ENCODE measurements at places on chromosomes 4 and X.

DNA sequence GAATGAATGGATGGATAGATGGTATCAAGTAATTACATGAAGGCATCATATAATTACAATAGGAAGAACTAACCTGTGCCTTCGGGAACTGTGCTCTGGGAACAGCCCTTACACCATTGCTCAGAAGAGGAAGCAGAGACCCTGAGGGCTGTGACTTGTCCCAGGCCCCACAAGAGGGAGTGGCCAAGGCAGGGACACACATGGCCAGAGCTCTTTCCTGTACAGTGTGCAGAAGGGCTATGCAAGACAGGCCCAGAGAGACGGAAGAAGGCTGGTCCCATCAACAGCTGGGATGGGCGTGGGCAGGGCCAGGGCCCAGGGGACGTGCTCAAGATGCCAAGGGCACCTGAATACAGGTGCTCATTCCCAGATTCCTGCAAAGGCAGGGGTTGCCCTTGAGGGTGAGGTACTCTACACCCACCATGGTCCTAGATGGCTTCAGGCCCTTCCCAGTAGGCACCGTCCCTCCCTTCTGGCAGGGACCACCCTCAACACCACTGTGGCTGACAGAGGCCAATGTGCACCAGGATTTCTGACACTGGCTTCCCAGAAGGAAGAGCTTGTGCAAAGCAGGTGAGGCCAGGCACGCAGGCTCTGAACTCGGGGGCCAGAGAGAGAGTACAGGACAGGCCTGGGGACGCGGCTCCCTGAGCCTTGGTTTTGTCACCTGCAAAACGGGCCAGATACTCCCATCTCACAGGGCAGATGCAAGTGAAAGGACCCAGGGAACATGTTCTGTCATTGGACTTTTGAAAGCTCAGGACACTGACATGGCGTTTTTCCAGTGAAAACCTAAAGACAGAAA lies 1.7 kb downstream of the EVC2 start:
- no peak for DNase-seq

- DNase-seq = no peak
These were observed 7.3 kb upstream of the TMEM185A start for GRCh38 chrX:149638860-149639259.

- no peak for DNase-seq
These were observed 61.9 kb upstream of the NFKB1 start for GRCh38 chr4:102439236-102439614.

DNA sequence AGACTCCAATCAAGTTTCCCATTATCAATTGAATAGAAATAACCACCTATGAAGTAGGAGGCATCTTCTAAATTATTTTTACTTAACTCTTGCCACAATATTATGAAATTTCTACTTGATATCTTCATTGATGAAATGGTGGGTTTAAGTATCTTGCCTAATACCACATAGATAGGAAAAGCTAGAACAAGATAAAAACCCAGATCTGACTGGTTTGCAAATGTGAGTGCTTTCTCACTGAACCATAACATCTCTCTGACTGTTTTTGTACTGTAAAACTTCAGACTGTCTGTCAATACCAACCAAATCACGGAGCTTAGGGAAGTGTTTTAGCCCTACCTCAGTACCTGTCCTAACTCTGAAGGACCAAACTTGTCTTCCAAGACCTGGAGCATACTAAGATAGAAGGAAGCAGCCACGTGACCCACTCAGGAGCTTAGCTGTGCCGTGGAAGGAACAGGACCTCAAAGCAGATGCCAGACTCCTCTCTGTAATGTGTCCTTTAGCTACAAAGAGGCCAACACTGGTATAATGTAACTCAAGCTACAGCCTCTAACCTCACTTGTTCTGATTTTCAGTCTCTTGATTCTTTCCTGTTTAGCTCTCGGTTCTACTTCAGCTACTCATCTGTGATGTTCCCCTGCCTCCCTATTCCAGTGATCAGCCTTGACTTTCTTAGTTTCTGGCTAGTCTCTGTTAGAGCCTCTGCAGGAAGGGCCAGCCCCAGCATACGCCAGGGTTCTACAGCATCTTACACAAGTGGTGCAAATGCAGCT lies 84.4 kb downstream of the LRP2BP start:
- no peak for DNase-seq

DNA sequence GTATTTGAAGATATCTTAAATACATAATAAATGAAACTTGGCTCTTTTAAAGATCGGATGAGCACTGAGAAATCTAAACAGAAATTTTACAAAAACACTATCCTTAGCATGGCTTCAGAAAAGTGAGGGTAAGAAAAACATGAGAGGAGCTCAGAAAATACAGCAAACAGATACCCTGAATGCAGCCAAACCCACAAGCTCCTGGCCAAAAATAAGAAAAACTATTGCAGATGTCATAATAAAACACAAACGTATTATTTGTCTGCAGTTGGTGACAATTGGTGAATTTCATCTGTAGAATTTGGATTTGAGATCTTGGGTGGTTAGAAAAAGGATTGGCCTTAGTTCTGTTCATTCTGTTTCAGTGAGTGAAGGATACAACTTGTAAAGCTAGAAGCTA lies 603.9 kb downstream of the INPP4B start:
- DNase-seq = no peak

- no peak for DNase-seq
These were observed 276.8 kb downstream of the ZNF674 start for GRCh38 chrX:46268412-46268811.

- DNase-seq = no peak
These were observed 83.9 kb downstream of the POLA1 start for GRCh38 chrX:24777660-24778059.

- no peak for DNase-seq
These were observed 220.5 kb upstream of the RPS6KA3 start for GRCh38 chrX:20487227-20487626.

DNA sequence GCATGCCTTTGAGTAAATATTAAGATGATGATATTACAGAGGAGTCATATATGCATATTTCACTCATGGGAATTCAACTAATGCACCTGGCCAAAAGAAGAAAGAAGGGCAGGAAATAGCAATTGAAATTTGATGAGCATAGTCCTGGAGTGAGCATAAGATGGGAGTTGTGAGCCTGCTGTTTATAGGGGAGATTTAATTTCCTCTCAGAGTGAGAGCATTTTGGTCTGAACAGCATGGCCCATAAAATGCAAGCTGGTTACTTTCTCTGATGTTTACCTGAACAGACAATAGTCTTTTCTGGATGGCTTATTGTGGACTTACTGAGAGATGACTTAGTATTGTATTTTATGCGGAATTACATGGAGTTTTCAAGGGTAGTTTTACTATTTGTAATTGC lies 53.6 kb downstream of the FHIP1A start:
- DNase-seq = no peak

DNA sequence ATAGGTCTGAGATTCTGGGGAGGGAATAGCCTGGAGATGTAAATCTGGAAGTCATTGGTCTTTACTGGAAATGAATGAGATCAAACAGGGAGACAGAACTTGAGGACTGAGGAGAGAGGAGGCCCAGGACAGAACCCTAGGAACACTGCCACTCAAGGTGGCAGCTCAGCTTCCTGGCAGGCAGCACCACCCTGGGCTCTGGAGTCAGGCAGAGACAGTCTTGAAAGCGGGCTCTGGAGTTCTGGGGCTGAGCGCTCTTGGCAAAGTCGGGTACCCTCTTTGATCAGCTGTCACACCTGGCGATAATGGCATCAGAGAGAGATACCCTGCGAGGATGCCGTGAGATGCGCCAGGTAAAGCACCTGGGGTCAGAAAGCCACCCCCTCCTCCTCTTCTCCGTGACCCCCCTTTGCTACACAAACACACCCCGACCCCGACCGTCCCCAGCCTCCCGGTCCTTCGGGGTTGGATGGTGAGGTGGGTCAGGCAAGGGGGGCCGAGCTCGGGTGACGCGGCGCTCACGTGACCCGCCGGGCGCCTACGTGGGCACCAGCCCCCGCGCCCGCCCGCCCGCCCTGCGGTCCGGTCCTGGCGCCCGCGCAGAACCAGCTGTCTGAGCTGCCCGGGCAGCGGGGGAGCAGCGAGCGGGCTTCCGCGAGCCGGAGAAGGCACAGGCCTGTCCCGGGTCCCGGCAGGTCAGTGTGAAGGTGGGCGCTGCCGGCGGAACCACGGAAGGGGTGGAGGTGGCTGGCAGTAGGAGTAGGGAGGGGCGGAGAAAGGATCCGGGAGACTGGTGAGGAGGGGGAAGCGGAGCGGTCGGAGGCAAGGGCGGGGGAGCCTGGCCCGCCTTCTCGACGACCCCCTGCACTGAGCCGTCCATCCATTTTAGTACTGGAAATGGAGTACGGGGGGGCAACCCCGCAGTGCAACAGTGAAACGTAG lies at the start of gene TCEAL3:
TCEAL3 (plus strand) TSS at position 600 of the 942 bp plus-strand sequence. CDS start 1,102 bp downstream, outside the sequence.
- peak; percentile 52 for DNase-seq

GRCh38 chr4:86818841-86819240 lies 30.3 kb downstream of the SLC10A6 start:
- no peak for DNase-seq

GRCh38 chr4:153809307-153809706 lies 20.4 kb upstream of the SFRP2 start:
- DNase-seq = no peak

All from caudate nucleus (tissue), 63 donors.